ENCODE measurements at places on chromosomes 5 and 9.

DNA sequence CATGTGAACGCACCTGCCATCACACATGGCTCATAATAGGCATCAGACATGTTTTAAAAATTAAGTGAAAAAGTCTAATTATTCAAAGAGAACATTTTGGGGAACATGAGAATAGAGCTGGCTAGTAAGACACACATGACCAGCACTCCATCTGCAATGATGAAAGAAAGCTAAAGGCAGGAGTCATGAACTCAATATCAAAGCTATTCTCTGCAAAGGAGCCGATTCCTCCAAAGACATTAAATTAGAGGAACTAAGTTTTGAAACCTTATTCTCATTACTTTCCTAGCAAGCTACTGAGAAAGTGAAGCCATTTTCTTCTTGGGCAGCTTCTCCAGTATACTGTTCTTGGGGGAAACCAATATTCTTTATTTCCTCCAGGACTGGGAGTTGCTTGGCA lies 172.0 kb downstream of the CRB2 start:
- no peak for DNase-seq

- DNase-seq = no peak
These were observed 141.6 kb upstream of the RPS23 start for GRCh38 chr5:82419559-82420332.

DNA sequence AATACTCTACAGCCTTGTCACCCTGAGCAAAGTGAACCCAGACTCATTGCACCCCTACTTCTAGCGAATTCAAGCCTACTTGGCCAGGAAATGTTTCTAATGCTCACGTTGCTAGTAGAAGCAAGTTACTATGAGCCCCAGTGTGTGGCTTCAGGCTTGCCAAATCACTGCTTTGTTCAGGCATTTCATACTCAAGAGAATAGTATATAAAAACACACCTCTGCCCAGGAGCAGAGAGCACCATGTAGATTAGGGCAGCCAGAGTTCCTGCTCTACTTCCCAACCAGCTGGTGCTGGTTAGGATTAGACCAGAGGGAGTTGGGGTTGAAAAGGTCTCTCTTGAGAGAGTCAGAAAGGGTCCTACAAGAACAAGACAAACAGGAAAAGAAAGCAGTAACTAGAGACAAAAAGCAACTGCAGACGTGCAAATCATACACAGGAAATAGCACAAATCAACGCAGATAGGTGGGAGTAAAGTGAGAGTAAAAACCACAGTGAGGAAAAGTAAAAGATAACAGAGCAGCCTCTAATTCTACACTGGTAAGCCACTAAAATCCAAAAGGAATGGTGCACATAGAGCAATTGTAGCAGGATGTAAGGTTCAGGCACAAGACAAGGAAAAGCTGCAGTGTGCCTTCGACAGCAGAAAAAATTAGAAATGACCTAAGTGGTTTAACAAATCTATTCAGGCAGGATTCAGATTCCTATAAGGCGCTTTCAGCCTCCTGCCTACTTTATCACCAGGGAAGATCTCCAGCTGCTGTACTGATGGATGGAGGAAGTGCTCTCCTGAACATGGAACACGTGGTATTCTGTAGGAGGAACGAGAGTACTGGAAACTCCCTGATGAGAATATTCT lies 49.6 kb upstream of the KIF2A start:
- no peak for DNase-seq

GRCh38 chr9:134374301-134375010 lies 48.2 kb downstream of the RXRA start:
- DNase-seq = no peak

DNA sequence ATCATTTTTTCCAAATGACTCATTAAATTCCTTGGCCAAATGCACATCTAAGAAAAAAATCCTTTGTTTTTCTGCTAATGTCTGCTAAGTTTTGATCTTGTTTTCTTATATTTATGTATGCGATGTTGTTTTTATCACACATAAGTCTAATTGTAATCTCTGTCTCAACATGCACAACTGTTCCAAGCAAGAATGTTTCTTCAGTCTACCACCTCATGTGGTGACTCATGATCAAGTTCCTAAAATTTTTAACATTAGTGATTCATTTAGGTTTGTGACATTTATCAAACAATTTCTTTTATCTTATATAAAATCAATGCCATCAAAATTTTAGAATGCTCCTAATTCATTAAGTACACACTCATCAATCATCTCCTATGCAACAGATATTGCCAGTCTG lies 763.9 kb upstream of the FAM174A start:
- DNase-seq = no peak

- DNase-seq = no peak
These were observed 87.9 kb upstream of the FAM169A start for GRCh38 chr5:74953937-74954720.

- DNase-seq = peak; percentile 81
These were observed 330.6 kb upstream of the MEF2C start for GRCh38 chr5:89213573-89213972.

DNA sequence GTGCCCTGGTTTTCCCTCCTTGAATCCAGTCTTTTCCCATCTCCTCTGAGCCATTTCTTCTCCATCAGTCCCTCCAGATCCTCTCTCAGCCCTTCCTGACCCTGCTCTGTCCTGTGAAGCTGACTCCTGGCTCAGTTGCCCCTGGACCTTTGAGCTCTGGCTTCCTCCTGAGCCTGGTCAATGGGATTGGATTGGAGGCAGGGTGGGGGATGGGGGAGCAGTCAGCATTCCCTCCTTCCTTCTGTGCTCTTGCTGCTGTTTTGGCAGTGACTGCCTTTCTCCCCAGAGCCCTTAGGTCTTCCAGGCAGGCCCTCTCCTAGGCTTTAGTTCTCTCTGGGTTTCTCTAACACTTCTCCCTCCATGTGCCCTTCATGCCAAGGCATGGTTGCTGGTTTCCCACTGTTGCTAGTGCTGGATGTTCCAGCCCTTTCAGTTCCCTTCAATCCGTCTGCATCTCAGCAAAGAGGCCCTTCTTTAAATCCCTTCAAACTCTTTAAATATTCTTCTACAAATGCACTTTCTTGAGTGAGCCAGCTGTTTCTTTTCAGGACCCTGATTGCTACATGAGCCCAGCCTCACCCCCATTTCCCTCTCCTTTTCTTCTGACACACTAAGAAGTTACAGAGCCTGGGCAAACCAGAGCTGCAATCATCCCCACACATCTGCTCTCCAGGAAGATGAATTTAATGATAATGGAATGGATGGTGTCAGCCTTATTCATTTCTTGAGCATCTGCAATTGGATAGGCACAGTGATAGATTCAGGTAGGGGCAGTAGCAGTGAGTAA lies 2.2 kb downstream of the TNFSF15 start:
- no peak for DNase-seq

DNA sequence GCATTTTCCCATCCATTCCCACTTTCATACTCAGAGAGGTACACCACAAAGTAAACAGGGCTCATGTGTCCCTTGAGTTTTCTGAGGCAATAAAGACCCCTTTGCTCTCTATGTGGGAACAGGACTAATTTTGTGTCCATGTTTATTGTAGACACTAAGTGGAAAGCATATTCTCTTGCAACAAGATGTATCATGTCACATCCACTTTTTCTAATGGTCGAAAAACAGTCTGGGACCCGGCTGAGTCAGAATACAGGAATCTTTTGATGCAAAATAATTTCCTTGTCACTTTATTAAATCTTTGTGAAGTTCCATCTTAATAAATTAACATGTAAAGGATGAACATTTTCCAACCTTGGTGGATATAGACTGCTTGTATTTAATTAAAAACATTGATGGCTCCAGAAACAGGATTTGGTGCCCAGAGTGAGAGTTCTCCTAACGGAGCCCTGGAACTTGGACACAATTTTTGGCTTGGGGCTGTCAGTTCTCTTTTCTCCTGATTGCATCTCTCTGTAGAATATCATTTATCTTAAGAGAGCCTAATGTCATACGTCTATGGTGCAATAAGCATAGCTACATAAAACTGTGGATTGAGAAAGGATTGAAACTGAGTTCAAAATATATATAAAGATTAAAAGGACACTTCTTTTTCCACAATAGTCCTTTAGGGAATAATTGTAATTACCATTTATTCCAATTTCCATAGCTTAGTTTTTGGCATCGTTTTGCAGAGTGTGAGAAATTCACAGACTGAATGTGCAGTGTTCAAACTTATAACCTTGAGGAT lies 1116.7 kb upstream of the SEMA6A start:
- no peak for DNase-seq

- no peak for DNase-seq
These were observed 64.8 kb downstream of the HABP4 start for GRCh38 chr9:96514800-96515158.

- DNase-seq = no peak
These were observed 6.6 kb upstream of the FAT2 start for GRCh38 chr5:151597749-151598148.

DNA sequence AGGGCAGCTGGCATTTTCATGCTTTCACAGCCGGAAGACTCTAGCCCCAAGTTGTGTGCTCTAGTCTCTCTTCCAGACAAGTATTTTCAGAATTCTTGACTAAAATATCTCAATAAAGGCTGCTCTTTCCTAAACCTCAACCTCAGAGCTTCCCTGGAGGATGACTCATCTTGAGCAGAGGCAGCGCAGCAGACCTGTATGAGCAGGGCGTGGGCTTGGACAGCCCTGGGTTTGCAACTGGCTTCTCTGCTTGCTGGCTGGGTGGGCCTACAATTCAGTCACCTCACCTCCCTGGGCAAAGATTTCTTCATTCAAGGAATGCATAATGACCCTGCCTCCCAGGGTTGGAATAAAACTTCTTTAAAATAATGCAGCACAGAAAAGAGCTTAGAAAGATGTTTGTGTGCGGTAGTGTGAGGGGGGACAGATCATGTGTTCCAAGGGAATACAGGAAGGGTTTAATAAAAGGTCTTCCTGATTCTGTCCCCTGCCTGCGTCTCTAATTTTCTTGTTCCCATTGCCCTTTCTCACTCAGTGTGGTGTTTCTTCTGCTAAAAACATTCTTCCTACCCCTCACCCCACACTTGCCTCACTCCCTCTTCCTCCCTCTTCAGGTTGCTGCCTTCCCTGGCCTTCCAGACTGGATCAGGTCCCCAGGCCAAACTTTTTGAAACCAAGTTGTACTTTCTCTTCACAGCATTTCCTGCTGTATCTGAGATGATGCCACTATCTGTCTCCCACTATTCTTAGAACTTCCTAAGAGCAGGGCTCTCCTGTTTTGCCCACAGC lies 39.4 kb upstream of the MAP1B start:
- DNase-seq = no peak

DNA sequence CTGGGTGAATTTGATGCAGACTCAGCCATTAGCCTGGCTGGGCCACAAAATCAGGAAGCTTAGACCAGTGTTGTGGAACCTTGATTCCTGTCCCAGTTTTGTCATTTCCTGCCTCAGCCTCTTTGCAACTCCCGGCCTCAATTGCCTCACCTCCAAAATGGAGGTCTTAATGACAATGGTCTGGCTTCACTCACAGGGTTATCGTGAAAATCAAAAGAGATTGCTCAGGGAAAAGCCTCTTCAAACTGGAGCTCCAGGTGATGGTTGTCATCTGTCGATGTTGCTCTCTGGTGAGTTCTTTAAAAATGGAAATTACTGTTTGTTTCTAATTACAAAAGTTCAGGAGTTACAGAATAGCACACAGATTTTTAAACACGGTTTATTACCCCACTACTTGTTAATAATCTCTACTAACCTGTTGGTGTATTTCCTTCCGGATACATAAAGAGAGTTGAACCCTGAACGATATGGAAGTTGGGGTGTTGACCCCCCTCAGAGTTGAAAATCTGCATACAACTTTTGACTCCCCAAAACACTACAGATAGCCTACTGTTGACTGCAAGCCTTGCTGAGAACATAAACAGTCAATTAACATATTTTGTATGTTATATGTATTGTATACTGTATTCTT lies 109.9 kb upstream of the CPEB4 start:
- no peak for DNase-seq

- DNase-seq = no peak
These were observed 1.6 kb downstream of the FBXW11 start for GRCh38 chr5:172004824-172005237.

DNA sequence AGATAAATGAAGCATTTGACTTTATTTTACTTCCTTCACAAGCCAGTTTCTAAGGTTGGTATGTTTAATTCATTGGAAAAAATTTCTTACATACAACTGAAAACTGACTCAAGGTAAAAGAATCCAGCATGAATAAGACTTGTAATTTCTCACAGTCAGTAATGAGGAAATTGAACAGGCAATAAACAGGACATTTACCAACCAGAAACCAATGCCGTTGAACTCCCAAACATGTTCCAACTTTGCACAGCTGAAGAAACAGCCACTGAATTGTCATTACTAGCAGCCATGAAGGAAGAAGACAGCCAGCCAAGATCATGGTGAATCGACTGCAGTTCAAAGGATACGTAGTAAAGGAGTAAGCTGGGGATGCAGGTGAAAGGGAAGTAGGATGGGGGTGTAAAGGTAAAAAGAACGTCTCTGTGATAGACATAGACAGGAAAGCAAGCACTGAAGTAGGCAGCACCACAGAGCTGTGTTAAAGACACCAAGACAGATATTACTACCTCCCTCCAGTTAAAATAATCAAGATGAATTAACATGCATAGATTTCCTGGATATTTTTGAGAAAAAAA lies 21.3 kb upstream of the SLC12A2 start:
- DNase-seq = no peak

DNA sequence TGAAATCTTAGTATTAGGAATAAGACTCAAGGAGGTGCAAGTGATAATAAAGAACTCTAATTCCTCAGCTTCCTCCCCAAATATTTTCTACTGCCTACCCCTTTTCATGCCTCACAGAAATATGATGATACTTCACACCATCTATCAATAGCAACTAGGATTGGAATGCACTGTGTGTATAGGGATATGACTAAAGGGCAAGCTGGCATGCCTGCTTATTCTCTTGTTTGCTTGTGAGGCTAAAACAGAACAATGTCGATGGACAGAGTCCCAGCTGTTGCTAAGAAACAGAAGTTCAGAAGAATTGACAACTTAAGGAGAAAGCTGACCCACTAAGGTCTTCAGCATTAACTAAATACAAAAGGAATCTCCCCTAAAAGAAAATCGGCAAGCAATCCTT lies 9.7 kb upstream of the CHD1 start:
- no peak for DNase-seq

GRCh38 chr5:137792303-137792702 lies 38.1 kb upstream of the HNRNPA0 start:
- DNase-seq = no peak

- DNase-seq = no peak
These were observed 276.6 kb downstream of the MAST4 start for GRCh38 chr5:66872736-66873331.

GRCh38 chr9:70817311-70817710 lies 304.1 kb downstream of the TRPM3 start:
- DNase-seq = no peak

DNA sequence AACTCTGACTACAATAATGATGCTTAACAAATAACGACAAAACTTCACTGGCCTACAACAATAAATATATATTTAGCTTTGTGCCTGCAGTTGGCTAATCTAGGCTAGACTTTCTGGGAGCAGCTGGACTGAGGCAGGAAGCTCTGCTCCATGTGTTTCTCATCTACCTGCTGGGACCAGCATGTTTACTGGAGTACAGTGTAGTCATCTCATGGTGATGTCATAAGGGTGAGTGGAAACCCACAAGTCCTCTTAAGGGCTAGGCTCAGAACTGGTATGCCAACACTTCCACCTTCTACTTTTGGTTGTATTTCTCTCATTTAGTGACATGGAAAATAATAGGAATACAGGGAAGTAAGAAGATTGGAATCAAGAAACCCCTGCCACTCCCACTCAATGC lies 85.7 kb upstream of the NIPBL start:
- DNase-seq = no peak

GRCh38 chr9:127755061-127756060 lies 20.3 kb upstream of the TOR2A start:
- no peak for DNase-seq

- no peak for DNase-seq
These were observed 62.1 kb downstream of the ARSB start for GRCh38 chr5:78922879-78923621.

GRCh38 chr9:121239071-121239470 lies 28.9 kb upstream of the GSN start:
- DNase-seq = no peak

Data from right hindlimb (tissue), 1 donor.